ENCODE measurements at places on chromosomes 6 and 20.

- DNase-seq: no peak
These were observed 16.8 kb upstream of the EEF1A1 start for GRCh38 chr6:73537677-73538076.

DNA sequence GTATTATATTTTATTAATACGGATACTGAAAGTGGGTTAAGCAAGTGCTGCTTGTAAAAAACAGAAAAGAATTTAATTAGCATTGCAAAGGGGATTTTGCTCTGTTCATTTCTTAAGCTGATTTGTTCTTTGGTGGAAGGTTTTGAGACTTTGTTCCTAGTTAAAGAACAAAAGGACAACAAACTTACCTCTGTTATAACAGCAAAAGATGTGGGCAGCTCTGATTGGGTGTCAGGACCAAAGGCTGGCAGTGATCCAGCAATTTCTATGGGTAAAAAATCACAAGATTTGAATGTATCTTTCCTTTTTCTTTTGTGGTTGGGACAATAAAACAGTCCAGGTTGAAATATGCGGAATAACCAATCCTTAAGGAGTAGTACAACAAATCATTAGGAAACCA lies 68.8 kb downstream of the IMPG1 start:
- no peak for DNase-seq

DNA sequence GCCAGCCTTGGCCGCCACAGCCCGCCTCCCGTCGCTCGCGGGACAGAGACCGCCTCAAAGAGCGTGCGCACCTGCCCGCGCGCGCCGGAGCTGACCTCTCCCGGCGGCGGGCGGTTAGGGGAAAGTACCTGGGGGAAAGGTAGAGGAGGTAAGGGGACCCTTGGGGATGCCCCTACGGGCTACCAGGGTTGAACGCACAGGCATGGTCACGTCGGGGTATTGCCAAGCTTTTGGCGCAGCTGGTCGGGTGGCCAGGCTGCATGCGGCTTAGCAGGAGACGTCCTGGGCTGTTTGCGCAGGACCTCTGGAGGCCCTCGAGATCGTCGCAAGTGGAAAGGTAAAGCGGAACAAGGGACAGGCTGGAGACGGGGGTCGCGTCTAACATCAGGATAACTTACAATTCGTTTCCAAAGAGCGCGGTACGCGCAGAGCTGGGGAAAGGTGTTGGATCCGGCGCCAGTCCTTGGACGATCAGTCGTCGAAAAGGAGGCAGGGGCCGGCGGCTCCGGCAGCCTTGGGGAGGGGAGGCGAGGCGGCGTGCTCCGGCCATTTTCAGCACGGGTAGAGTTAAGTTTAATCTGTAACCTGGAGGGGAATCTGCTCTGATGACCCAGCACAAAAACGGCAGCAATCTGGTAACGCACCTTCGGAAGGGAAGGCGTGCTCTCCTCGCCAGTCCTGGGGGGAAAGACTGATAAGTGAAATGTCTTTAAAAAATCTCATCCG lies 9.0 kb downstream of the GNAS-AS1 start:
- no peak for DNase-seq

- no peak for DNase-seq
These were observed 27.1 kb downstream of the C20orf173 start for GRCh38 chr20:35502352-35502751.

GRCh38 chr6:168126566-168127383 lies 47.8 kb upstream of the FRMD1 start:
- DNase-seq: no peak

Data from T-helper 9 cell (primary cell).